ENCODE measurements at places on chromosomes 16 and 17.

- no peak for DNase-seq
Measured at GRCh38 chr17:49035470-49036269, 38.5 kb downstream of the IGF2BP1 start.

- no peak for DNase-seq
Measured at GRCh38 chr16:65574326-65574966, 452.6 kb upstream of the CDH11 start.

DNA sequence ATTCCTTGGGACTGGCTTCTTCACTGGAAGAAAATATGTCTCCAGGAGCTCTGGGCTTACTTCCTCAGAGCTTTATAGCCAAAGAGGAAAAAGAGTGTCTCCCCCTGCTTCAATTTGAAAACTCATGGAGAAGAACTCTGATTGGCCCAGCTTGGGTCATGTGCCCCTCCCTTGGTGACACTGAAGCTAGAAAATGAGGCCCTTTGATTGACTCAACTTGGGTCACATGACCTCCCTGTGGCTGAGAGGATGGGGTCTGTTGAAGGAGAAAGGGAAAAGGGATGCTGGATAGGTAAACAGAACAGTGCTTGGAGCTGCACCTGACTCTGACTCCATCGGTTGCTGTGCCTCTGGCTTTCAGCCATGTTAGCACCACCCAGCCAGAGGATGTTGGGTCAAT lies 70.6 kb upstream of the KSR1 start:
- no peak for DNase-seq

DNA sequence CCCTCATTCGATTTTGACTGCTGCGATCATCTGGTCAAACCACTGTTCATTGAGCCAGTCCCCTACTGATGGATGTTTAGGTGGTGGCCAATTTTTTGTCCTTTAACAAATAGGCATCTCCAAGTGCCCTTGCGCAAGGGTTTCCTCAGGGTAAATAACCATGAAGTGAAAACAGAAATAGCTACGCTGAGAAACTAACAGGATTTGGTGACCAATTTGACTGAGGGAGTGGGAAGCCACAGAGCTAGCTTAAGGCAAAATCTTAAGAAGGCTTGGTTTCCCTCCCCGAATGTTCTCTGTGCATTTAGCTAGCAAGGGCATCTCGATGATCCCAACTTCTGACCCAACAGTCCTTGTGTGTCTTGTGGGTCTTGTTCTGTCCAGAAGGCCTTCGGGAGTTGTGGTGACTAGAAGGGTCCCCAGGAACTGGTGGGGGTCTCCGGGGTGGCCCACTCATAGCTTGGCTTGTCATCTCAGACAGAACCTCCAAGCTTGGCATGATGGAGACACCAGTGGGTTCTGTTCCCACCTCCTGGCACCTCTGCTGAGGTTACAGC lies 117.2 kb downstream of the SOCS1 start:
- no peak for DNase-seq

- DNase-seq: no peak
Measured at GRCh38 chr16:84851192-84852127, 31.7 kb downstream of the CRISPLD2 start.

DNA sequence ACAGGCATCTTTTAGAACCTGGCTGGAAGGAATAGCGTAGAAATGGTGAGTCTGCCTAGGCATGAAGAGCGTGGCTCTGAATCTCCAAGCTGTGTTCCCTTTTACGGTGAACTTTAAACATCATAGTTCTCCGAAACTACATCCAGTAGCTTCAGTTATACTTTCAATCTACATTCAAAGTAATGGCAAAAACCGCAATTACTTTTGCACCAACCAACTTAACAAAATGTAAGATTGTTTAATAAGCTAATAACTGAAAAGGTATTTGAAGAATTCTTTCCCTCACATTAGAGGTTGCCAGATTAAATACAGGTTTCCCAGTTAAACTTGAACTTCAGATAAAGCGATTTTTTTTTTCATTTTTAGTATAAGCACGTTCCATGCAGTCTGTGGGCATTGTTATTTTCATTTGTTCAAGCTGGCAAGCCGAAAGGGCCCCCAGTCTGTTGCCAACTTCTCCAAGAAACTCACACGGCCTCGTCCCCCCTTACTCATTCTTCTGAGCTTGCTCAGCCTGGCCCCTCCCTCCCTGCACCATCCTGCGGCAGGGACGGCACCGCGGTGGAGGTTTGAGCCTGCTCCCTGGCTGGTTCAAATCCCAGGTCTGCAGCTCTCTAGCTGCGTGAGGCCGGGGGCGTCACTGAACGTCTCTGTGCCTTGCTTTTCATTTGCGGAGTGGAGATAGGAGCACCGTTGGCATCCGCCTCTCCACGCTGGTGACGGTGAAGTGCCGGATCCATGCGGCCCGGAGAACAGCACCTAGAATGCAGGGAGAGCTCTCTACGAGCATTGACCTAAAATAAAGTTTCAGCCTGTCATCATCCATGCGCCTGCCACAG lies 3.5 kb upstream of the MTHFSD start:
- no peak for DNase-seq

GRCh38 chr17:80265205-80266068 lies 4.8 kb downstream of the RNF213 start:
- peak; percentile 42 for DNase-seq

All from CD8-positive, alpha-beta T cell (primary cell).